CD8-positive, alpha-beta memory T cell (primary cell): ENCODE measurements at places on chromosomes 3 and 15. TPM values are rescaled to one million over a fixed set of nuclear protein-coding genes. Genes with fewer than 3 reads are reported as not detected.

DNA sequence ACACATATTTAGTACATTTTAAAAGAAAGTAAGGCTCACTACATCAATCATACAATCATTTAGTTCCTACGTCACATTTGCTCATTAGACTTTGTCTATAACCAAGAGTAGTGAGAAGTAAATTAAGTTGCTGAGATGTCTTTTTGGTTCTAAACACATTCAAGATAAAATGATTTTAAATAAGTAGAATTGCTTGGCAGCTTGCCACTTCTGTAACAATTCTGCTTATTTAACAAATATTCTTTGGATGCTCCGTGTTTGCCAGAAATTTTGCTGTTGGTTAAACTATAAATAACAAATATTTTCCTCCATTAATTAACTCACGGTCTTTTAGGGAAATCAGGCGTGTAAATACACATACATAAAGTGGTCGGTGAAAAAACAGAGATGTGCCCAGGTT, 18.3 kb downstream of the SUCNR1 start:
- DNase-seq = no peak

GRCh38 chr3:133662278-133662651, 524 bp upstream of the TOPBP1 start:
- no peak for DNase-seq

C3orf33 gene
- 2.2 TPM for total RNA-seq

C3orf22 gene
- not detected for total RNA-seq

- DNase-seq = no peak
Measured at GRCh38 chr3:116034794-116035193, 410.5 kb downstream of the LSAMP start.

DNA sequence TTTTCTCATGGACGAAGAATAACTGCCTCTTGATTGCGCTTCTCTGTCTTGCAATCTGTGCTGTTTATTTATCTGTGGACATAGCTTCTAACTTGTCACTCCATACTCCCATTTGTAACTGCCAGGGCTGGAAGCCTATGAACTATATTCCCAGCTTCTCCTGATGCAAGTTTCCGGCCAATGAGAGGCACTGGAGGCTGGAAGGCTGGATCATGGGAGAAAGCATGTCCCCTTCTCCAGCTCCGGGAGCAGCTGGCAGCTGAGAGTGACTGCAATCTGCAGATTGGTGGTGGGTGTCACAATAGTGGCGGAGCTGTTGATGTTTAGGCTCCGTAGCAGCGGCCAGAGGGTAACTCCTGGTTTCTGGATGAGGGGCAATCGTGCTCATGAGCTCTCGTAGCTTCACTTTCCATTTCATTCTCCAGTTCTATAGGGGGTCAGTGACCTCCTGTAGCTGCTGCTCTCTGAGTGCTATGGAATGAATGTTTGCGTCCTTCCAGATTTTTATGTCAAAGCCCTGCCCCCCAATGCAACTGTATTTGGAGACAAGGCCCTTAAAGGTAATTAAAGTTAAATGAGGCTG, 35.7 kb upstream of the PCSK6 start:
- no peak for DNase-seq
